NCI-H187 (cell line): ENCODE measurements at places on chromosomes 6 and 20.

DNA sequence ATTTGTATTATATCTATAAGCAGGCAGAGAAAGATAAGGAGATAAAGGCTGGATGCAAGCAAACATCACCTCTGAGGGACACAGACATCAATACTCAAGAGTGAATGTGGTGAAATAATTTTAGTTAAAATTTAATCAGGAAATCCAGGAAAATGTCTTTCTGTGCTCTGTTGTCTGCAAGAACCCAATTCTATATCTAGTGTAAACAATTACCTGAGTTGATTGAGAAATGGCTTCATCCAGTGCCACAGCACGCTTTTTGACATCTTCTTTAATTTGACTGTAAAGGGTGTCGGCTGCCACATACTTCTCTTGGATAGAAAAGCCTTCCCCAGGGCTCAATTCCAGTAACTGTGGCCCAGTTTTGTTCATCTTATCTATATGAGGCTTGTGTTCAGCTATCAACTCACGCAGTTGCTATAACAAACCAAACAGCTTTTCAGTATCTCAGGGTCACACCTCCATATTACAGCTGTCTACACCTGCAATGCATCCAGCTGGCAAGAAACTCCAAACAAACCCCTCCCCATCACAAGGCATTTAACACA, 131.6 kb downstream of the DST start:
- no peak for DNase-seq

DNA sequence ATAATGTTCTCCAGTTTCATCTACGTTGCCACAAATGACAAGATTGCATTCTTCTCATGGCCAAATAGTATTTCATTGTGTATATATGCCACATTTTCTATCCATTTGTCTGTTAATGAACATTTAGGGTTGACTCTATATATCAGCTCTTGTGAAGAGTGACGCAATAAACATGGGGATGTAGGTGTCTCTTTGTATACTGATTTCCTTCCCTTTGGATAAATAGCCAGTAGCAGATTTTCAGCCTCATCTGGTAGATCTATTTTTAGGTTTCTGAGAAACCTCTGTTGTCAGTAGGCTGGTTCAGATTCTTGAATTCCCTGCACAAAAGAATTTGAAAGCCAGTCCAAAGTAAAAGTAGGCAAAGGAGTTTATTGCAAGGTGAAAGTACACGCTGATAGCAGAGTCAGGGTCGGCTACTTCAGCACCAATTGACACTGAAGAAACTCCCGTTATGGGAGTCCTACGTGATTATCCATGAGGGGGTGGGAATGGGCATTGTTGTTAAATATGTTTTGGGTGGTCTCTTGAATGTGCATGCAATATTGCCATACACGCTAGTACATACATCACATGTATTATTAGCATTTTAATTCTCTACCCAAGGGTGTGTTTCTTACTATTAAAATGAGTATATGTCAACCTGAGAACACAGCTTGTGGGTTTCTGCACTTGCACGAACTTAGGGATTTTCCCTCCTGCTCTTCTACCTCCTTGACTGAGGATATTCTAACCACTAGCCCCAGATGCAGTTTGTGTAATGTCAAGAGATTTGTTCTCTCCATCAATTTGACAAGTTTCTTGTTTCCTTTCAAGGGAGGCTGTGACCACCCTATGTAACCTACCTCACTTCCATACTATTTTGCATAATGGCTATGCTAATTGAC, 14.4 kb upstream of the SLC17A2 start:
- DNase-seq = no peak

GRCh38 chr20:58441723-58442122, 52.7 kb downstream of the VAPB start:
- no peak for DNase-seq

- no peak for DNase-seq
These were observed 18.9 kb downstream of the SYTL3 start for GRCh38 chr6:158668707-158669103.

GRCh38 chr6:32112431-32112980, 3.4 kb upstream of the TNXB start:
- no peak for DNase-seq

GRCh38 chr6:116528780-116529179, 16.7 kb downstream of the TRAPPC3L start:
- no peak for DNase-seq

GRCh38 chr20:10805764-10806163, 132.0 kb upstream of the JAG1 start:
- no peak for DNase-seq
